ENCODE measurements at places on chromosomes 5 and 9. TPM values are rescaled to one million over a fixed set of nuclear protein-coding genes. Genes with fewer than 3 reads are reported as not detected.

GRCh38 chr9:16385590-16385989, 484.9 kb downstream of the BNC2 start:
- DNase-seq: peak; percentile 80

DNA sequence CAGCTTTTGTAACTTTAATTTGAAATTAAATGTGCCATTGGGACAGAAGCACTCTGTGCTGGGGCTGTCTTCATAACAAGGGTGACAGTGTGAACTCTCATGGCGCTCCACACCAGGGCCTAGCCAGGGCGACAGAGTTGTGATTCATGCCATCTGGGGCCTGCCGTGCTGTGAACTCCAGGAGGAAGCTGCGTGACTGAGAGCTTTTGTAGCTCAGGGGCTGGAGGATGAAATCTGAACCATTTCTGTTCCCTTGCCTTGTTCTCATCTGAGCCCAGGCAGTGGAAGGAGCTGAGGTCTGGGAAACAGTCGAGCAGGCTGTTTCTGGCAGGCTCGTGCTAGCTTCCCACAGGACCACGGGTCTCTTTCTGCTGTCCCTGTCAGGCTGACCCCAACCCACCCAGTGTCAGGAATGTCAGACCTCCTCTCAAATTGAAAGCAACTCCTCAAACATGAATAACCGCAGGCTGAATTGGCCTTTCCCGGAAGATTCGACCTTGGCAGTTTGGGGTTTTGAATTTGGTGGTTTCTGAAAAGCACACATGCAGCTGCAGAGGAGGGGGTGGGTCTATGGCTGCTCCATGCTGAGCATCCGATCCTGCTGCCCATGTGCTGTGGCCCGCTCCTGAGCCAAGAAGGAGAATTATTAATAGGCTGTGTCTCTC, 69.2 kb upstream of the RPS23 start:
- peak; percentile 96 for DNase-seq

DNA sequence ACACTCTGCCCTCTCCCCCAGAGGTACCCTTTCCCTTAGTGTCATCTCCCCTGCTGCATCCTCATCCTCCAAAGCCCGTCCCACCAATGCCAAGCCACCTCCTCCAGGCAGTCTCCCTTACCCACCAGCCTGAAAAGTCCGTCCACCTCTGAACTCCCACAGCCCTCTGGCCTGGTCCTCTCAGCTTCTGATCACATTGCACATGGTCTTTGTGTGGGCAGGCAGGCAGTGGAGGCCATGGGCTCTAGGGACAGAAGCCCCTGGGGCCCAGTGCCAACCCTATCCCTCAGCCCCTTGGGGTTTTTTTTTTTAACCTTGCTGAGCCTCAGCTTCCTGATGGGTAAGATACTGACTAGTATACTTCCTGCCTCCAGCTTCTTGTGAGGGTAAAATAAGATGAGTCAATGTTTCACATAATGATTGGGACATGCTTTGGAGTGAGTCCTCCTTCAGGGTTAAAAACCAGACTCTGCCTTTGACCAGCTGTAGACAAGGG, 19.4 kb downstream of the CSF1R start:
- peak; percentile 87 for DNase-seq

DNA sequence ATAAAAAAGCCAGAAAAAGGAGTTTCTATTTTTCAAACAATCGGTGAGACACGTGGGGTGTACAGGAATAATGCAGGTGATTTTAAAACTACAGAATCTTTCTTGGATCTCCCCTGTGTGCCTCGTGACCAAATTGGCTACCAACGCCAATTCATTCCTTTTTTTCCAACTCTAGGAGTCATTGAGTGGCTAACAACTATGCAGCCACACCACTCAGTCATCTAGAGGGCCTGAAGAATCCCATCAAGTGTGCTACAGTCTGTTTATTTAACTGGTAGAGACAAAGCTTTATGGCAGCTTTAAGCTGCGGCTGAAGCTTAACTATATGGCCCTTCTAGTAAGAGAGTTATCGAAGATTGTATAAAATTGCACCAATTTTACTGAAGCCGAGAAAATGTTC, 113.1 kb upstream of the NIPBL start:
- DNase-seq: no peak

GRCh38 chr5:90638878-90639277, 80.3 kb downstream of the ADGRV1 start:
- DNase-seq: no peak

DNA sequence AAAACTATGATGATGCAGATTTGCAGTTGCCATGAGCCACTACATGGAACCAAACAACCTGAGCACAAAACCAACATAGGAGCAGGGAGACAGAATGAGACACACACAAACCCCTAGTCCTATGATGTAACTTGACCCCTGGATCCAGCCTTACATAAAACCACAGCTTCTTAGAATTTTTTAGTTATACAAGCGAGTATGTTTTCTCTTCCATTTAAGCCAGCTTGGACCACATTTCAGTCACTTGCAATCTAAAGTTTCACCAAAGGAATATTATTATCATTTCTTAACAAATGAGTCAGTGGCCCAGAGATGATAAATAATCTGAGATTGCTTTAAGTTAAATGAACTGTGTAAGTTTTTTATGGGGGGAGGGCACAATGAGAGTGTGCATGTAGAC, 6.8 kb downstream of the SPOCK1 start:
- no peak for DNase-seq

GRCh38 chr9:18857769-18858168, 175.2 kb downstream of the SAXO1 start:
- peak; percentile 48 for DNase-seq

DNA sequence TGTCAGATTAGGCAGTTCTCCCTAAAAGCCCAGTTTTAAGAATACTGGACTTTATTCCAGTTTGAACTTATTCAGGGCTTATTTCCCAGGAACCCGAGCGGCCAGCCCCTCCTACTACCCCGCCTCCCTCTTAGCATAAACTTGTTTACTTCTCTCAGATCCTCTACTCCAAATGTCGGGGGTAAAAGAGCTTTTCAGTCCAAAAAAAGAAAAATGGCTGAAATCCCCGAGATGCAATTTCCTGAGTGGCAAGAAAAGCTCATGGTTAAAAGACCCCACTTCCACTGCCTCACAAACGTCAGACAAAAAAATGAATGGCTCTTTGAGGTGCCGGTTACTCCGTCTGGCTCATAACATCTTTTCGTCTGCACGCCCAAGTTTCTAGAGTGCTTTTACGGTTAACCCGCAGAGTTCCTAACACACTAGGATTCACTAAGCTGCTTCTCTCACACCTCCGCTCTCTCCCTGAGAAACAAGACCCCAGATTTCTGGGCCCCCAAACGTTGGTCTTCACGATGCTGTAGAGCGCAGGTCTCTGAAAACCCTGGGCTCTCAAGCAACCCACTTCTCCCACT, 402 bp downstream of the BRD8 start:
- DNase-seq: peak; percentile 31

- DNase-seq: no peak
Measured at GRCh38 chr9:19941874-19942273, 153.0 kb upstream of the SLC24A2 start.

DNA sequence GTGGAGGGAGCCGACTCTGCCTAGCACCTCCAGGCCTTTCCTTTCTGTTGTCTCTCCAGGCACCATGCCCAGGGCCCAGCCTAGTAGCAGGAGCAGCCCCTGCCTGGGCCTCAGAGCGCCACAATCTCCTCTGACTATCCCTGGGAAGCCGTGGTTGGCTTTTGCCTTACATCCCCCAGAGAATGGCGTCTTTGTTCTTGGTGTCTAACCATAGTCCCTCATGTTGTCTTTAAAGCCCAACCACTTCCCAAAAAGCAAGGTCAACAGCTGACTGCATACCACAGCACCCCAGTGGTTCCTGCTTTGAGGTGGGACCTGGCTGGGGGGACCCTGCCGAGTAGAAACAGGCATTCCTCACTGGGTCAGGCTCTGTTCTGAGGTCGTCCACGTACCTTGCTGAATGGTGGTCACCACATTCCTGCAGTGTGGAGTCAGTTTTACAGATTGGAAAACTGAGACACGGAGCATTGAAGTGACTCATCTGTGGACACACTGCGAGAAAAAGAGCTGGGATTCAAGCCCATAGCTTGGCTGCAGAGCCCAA, 13.7 kb upstream of the CERCAM start:
- peak; percentile 45 for DNase-seq

- DNase-seq: no peak
Measured at GRCh38 chr5:44294516-44294915, 94.7 kb downstream of the FGF10 start.

- no peak for DNase-seq
Measured at GRCh38 chr9:135757356-135757755, 55.4 kb downstream of the KCNT1 start.

DNA sequence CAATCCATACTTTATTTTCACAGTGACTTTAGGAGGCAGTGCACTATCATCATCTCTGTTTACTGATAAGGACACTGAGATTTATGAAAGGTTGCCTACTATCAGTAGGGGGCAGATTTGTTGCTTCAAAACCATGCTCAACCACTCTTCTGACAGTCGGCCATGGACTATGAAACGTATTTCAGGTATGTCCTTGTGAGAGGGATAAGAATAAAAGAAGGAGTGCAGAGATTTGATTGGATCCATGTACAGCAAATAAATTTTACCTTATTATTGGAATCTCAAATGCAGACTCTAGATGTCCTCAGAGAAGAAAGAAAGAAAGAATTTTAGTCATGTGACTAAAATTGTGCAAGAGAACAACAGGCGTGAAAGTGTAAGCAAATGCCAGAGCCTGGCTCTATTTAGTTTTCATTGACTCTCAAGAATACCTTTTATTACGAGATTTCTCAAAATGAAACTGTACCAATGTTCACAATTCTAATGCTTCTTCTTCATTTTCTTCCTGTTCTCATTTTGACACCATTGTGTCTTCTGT, 296.6 kb upstream of the RASA1 start:
- DNase-seq: peak; percentile 41

DNA sequence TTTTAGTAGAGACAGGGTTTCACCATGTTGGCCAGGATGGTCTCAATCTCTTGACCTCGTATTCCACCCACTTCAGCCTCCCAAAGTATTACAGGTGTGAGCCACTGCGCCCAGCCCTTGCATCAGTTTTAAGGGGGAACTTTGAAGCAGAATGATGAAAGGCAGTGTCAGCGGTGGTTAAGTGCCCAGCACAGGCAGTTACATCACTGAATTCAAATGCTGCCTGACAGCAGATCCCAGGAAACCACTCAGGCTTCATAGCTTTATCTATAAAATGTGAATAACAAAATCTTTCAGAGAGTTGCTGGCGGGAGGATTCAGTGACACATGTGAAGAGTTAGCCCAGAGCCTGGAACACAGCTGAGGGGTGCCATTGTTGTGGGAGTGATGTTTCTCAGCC, 26.5 kb downstream of the FGF1 start:
- DNase-seq: no peak

DNA sequence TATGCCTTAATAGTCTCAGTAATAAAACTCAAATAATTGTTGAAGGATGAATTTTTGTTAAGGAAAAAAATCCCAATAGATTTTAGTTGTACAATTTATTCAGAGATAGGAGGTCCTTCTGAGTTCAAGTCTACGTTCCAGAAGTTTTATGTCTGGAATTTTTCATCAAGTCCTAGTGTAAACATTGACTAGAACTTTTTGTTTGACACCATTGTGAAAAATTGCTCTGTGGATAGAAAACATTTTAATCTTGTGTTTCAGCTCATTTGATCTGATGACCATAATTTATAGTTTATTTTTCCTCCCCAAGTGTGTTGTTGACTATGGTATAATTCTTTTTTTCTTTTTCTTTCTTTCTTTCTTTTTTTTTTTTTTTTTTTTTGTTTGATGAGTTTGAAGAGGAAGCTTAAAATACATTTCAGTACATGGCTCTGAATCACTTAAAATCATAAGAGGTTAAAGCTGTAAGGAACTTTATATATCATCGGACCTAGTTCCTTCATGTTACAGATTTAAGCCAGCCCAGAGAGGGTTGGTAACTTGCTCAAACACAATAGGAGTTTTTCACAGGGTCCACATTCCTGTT, 20.7 kb downstream of the ITGA1 start:
- DNase-seq: no peak

GRCh38 chr5:1842004-1842819, 40.5 kb downstream of the IRX4 start:
- DNase-seq: no peak

GRCh38 chr9:86788456-86788855, 158.8 kb downstream of the GAS1 start:
- DNase-seq: no peak

DNA sequence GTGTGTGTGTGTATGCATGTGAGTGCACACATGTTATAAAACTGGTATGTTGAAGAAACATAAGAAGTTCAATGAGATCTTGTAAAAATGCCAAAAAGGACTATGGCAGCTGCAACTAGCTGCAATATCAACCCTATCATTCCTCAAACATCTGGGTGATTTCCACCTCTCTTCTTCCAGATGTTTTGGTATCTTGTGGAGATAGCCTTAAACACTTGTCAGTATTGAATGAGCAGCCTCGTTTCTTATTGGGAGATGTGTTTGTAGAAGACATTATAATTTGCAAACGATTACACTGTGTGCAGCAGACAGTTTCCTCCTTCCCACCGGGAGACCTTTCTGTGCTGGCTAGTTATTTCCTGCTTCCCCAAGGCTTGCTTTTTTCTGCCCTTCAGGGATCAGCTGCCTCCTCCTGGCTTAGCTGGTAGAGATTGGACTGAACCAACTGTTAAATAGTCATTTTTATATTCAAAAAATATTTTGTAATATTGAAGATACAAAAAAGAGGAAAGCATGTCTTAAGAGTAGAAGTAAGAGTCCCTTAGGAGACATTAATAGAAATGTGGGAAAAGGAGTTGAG, 168.4 kb upstream of the MPDZ start:
- no peak for DNase-seq

DNA sequence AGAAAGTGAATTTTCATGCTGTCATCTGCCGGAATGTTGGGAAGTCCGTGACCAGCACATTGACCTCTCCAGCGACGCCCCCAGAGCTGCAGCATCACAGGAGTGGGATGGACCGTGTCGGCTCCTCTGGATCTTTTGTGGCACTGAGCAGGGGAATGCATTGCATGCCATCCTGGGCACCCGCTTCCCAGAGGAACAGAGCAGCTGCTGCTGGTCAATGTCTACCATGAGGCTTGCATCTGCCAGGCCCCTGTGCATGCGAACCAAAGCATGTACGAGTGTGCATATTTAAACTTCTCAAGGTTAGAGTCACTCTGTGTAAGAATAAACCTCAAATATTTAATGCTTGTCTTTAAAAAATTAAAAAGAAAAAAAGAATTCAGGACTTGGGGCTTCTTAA, 414.8 kb downstream of the GADD45G start:
- no peak for DNase-seq

GRCh38 chr5:67201897-67202549, 5.4 kb upstream of the CD180 start:
- DNase-seq: no peak

GRCh38 chr5:98490348-98490747, 283.1 kb upstream of the RGMB start:
- DNase-seq: no peak

GRCh38 chr5:54852007-54852406, 133.4 kb downstream of the ESM1 start:
- no peak for DNase-seq

The LIFR gene
- total RNA-seq: 5.5 TPM

The SHOC1 gene
- total RNA-seq: not detected

The GRIA1 gene
- not detected for total RNA-seq

The FPGS gene
- total RNA-seq: 38.4 TPM

The ANKRD55 gene
- 0.49 TPM for total RNA-seq

The NAIP gene
- 0.78 TPM for total RNA-seq

The BTNL9 gene
- total RNA-seq: not detected

The FOXD4 gene
- total RNA-seq: not detected

The PTGER4 gene
- total RNA-seq: 2.2 TPM

The TNC gene
- total RNA-seq: 167 TPM

The ACTBL2 gene
- 0.24 TPM for total RNA-seq

The PAEP gene
- not detected for total RNA-seq

The SPINK4 gene
- not detected for total RNA-seq

The ZNF354C gene
- 2.5 TPM for total RNA-seq

The TIMD4 gene
- total RNA-seq: not detected

The ZFP37 gene
- 6.0 TPM for total RNA-seq

The TPPP gene
- 0.98 TPM for total RNA-seq
